Pons (tissue), 1 donor: ENCODE measurements at places on chromosomes 2 and 18.
A peak's percentile ranks its signal among the peaks of the same experiment; 100 is the strongest.

DNA sequence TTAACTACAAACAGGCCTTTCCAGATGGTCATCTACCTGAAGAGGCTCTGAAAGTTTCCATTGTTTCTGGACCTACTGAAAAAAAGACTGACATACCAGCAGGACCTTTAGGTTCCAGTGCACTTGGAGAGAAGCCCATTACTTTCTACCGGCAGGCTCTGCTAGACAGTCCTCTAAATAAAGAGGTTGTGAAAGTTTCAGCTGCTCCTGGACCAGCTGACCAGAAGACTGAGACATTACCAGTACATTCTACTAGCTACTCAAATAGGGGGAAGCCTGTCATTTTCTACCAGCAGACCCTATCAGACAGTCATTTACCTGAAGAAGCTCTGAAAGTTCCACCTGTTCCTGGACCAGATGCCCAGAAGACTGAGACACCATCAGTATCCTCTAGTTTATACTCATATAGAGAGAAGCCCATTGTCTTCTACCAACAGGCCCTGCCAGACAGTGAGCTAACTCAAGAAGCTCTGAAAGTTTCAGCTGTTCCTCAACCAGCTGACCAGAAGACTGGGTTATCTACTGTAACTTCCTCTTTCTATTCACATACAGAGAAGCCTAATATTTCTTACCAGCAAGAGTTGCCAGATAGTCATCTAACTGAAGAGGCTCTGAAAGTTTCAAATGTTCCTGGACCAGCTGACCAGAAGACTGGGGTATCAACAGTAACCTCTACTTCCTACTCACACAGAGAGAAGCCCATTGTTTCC, 65.8 kb downstream of the ALMS1 start:
- DNase-seq = peak; percentile 36

DNA sequence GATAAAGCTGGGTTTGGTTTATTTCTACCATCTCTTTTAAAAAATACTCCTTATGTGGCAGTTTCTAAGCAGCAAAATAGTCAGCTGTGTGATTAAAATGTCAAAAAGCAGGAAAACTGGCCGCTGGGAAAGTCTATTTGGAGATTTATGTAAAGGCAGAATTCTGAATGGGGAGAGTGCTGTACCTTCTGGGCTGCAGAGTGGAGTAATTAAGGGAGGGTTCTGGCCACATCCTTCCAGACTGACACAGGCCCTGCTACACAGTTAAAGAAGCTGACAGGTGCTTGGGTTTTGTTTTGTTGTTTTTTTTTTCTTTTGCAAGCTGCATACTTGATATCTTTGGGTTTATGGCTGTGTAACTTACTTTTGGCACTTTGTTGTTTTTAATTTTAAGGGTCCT, 157.2 kb downstream of the WDSUB1 start:
- DNase-seq = no peak

DNA sequence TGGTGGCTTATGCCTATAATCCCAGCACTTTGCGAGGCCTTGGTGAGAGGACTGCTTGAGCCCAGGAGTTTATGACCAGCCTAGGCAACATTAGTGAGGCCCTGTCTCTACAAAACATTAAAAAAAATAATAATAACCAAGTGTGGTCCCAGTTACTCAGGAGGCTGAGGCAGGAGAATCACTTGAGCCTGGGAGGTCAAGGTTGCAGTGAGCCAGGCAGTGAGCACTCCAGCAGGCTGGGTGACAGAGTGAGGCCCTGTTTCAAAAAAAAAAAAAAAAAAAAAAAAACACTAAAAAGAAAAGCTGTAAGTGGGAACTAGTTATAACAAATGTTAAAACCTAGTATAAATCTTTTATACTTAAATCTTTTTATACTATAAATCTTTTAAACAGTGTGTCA, 146.2 kb upstream of the ITGA4 start:
- no peak for DNase-seq

GRCh38 chr2:204015118-204015843, 78.7 kb downstream of the ICOS start:
- no peak for DNase-seq

DNA sequence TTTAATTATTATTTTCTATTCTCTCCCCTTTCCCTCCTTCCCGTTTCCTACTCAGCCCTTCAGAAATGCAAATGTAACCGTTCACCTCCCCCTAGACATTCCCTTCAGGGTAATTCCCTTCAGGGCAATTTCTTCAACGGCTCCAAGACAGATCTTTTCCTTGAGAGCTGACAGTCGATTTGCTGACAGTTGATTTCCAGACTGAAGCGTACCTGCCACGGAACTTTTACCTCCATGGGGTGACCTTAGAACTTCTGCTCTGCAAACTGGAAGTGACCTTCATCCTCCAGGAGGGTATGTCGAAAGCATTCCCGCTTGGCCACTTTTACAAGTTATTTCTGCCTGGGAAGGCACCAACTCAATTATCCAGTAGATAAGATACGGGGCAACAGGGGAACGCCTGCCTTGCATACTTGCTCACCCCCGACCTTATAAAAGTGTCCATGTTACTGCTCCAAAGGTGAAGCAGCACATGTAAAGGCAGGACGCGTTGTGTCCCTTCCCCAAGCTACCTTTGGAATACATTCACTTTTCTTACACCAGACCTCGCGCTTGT, 18.5 kb downstream of the B3GNT7 start:
- DNase-seq = no peak

DNA sequence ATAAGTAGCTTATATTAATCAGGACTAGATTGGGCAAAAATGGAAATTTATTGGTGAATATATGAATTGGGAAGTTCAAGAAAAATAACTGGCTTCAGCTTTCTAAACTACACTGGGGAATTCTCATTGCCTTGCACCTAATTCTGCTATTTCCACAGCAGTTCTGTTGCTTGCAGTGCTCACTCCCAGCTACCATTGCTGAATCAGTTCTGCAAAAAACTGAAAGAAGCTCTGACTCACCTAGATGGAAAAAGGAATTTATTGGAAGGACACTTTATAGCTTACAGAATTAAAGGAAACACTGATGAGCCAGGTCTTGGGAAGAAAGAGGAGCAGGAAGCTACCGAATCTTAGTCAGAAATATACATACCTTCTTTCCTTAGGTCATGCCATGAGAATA, 60.3 kb upstream of the ACVR1 start:
- no peak for DNase-seq

DNA sequence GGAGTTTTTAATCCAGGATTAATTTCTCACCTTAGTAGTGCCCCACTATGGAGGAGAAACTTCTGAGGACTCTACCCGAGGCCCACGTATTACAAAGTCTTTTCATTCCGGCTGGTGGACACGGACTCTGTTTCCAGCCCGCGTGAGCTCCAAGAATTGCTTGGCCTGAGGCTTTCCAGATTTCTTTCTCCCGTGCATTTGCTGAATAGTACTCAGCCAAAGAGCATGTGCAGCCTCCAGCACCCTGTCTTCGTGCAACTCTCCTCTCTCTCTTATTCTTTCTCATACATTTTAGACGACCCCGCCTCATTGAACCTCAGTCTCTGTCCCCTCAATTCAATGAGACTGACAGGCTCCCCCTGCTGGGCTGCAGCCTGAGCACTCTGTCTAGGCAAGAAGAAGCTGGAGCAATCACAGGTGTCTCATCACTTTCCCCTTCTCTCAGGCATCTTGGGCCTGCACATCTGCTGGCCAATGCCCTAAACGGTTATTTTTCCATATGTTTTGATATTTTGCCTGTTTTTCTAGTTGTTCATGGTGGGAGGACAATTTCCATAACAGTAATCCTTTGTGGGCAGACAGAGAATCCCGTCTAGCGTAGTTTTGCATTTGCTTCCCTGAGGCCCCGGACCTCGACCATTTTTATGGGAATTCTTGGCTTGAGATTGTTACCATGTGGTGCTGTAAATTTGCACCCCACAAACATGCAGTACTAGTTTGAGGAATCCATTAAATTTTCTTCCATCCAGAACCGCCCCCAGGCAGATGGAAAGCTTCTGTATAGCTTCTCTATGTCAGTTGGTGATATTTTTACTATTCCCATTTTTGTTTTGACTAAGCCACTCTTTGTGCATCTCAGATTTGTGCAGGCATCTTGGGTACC, 50.1 kb upstream of the LPIN2 start:
- peak; percentile 80 for DNase-seq

DNA sequence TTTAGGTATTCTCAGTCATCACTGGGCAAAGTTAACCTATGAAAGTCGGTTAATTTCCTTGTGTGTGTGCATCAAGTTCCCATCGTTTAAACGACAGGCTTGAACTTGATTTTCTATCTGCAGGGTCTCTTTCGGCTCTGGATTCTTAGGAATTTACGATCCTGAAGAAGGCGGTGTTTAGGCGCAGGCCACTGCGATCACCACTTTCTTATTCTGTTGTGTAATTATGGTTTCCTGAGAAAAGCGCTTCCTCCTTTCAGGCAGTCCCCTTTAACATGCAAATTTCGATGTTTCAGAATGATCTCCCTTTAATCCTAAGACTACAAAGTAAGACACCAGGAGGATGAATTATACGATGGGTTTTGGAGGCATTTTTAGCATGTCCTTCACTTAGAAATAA, 27.9 kb upstream of the MBP start:
- no peak for DNase-seq
